CD8-positive, alpha-beta memory T cell (primary cell): ENCODE measurements at places on chromosomes 6 and 20.
A peak's percentile ranks its signal among the peaks of the same experiment; 100 is the strongest.

DNA sequence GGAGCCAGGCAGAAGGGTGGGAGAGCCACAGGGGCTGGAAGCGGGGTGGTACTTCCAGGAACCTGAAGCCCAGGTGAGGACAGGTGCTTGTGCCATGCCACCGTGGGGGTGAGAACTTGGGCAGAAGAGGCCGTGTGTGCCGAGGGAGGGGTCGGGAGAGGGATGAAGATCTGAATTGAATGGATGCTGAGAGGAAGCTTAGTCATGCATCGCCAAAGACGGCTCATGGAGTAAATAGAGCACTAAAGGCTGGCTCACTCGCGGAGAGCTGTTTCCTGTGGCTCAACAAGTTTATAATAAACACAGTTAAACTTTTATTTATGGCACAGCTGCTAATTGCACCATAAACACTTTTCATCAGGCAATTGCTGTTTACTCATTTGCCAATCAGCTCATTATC is 21.7 kb upstream of the MYT1 start:
- DNase-seq = no peak

- no peak for DNase-seq
Observed at GRCh38 chr6:46963626-46964025, 41.9 kb upstream of the ADGRF5 start.

- no peak for DNase-seq
Observed at GRCh38 chr6:157604816-157605215, 218.2 kb upstream of the SNX9 start.

GRCh38 chr6:125753218-125753936 is 3.9 kb downstream of the HEY2 start:
- peak; percentile 37 for DNase-seq

GRCh38 chr20:62723768-62724450 is 15.3 kb downstream of the NTSR1 start:
- DNase-seq = no peak

GRCh38 chr6:54621285-54621684 is 225.3 kb upstream of the FAM83B start:
- DNase-seq = no peak

DNA sequence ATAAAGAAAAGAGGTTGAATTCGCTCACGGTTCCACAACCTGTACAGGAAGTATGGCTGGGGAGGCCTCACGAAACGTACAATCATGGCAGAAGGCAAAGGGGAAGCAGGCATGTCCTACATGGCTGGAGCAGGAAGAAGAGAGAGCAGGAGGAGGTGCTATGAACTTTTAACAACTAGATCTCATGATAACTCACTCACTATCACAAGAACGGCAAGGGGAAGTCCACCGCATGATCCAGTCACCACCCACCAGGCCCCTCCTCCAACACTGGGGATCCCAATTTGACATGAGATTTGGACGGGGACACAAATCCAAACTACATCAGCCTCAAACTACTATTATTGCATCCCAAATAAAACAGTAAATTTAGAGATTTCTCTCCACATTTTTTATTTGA is 53.6 kb upstream of the CST7 start:
- no peak for DNase-seq

DNA sequence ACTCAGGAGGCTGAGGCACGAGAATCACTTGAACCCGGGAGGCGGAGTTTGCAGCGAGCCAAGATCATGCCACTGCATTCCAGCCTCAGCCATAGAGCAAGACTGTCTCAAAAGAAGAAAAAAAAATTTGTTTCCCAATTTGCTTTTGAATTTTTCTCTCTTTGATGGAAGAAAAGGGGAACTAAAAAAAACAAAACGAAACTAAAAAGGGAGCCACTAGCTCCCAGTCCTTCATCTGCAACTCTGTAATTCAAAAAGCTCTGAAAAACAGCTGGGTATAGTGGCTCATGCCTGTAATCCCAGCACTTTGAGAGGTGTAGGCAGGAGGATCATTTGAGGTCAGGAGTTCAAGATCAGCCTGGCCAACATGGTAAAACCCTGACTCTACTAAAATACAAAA is 9.5 kb downstream of the OVOL2 start:
- no peak for DNase-seq

DNA sequence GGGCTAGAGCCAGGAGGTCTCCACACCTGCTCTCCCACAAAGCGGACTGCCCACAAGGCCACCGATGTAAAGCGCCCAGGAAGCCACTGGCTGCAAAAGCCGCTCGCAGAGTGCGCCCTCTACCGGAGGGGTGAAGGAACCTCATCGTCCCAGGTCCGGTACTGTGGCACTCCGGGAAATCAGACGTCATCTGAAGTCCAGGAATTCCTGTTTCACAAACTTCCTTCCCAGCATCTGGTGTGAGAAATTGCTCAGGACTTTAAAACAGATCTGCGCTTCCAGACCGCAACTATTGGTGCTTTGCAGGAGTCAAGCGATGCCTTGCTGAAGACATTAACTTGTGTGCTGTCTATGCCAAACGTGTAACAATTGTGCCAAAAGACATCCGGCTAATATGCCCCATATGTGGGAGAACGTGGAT is 115.1 kb upstream of the ARID1B start:
- DNase-seq = no peak

DNA sequence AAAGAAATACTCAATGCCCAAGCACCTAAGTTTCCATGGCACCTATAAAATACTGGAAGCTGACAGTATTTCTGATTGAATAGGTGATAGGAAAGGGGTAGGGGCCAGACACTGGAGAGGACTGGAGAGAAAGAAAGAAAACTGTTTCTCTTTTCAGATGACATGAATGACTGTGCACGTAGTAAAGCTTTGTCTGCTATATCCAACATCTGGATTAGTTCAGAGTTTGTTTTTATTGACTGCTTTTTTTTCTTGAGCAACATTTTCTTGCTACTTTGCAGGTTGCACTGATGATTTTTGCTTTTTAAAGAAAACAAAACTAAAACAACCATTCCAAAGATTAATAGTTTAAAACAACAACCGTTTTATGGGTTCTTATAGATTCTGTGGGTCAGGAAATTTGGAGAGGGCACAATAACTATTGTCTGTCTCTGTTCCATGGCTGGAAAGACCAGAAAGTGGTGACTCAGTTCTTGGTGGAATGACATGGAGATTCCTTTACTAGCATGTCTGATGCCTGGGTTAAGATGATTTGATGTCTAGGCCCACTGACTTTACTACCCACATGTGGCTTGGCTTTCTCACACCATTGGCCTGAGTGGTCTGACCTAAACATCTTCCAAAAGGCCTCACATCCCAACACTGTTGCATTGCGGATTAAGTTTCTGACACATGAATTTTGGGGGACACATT is 12.2 kb upstream of the LRP11 start:
- DNase-seq = no peak

DNA sequence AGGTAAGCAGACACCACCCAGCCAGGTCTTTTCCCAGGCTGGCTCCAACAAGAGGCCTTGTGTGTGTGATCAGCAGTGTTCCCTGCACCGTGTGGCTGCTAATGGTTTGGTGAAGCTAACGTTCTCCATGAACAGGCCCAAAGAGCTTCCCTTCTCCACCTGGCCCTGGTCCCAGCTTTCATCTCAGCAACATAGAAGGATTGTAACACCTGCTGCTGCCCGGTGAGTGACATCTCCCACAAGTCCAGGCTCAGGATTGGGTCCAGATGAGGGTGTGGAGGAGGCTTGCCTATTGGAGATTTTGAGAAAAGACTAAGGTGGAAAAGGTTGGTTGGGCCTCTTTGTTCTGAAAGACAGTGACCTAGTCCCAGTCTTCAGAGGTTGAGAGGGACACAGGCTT is 89.6 kb downstream of the TMEM242 start:
- no peak for DNase-seq

- DNase-seq = no peak
Observed at GRCh38 chr6:103750603-103751002, 1109.1 kb downstream of the HACE1 start.

GRCh38 chr20:3813848-3814581 is 6.3 kb upstream of the AP5S1 start:
- peak; percentile 51 for DNase-seq

DNA sequence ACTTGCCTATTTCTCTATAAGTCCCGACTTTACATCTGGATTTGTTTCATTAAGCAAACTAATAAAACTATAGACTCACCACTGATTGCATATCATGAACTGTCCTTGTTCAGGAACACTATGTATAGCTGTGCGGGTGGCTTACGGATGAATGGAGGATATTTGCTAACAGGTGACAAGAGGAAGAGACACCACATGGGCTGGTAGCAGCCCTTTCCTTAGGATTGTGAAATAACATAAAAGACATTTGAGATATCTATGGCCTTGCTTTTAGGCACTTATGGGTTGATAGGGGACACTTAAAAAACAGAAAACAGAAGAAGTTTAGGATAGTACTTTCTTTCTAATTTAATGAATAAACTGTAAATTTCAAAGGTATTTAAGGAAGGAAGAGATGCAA is 5.0 kb upstream of the CAP2 start:
- DNase-seq = no peak

DNA sequence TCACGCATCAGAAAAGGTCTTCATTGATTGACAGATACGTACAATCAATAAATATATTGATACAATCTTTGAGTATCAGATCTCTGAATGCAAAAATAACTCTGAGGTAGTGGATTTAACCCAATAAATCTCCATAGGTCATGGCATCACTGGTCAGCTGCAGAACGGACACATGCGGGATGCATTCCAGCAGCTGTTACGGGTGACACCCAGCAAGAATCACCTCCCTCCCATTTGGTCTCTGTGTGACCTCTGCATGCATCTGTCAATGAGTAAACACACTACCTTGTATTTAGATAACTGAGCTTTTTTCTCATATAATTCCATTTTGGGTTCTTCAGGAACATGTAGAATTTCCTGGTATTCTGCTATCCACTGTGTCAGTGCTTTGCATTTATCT is 285.4 kb downstream of the SYNE1 start:
- DNase-seq = no peak

DNA sequence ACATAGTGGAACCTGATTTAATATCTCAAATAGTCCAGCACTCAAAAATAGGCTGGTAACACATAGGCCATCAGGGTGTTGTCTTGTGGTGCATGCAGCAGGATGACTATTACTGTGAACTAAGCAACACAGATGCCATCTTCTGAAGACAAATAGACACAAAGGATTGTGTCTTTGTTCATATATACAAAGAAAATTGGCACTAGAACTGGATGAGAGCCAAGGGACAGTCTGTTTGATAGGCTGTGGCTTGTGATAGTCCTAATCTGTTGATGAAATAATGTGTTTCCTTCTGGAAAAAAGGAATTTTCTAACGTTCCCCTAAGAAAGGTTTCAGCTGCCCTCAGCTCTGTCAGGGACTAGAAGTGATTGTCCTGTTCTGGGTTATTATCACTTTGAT is 129.8 kb downstream of the TPBG start:
- DNase-seq = no peak

DNA sequence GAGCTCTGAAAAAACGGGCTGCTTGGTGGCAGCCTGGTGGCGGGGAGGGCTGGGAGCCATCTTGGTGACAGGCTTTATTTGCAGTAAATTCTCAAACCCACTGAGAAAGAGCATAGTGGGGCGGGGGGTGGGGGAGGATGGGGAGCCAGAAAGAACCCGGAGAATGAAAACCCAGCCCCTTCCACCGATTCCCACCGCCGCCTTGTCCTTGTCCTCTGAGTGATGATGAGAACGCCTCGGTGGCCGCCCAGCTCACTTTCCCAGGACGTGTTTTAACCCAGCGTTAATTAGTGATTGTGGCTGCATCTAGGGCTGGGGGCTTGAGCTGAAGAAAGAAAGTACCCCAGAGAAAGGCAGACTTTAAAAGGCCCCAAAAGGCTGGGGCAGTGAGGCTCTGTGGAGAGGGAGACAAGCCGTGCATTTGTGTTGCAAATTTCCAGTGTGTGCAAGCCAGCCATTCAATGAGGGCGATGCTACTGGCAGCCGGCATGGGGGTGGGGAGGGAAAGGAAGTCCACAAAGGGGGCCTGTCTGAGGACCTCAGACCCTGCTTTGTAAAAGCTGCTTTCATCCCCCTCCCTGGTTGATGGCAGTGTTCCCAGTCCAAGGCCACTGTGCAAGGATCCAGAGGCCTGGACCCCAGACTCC is 6.2 kb upstream of the GHRH start:
- DNase-seq = no peak
